ENCODE measurements at places on chromosomes 7 and 10.

DNA sequence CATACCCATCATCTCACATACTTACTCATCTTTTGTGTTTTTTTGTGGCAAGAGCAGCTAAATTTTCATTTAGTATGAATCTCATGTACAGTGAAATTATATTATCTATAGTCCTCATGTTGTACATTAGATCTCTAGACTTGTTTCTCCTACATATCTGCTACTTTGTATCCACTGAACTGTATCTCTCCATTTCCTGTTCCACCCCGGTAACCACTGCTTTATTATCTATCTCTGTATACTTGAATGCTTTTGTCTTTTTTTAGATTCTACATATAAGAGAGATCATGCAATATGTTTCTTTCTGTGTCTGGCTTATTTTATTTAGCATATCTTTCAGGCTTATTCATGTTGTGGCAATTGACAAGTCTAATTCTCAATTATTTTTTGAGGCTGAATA lies 125.1 kb downstream of the ANKRD7 start:
- DNase-seq = no peak

GRCh38 chr7:157767506-157768197 lies 430.8 kb downstream of the DNAJB6 start:
- no peak for DNase-seq

DNA sequence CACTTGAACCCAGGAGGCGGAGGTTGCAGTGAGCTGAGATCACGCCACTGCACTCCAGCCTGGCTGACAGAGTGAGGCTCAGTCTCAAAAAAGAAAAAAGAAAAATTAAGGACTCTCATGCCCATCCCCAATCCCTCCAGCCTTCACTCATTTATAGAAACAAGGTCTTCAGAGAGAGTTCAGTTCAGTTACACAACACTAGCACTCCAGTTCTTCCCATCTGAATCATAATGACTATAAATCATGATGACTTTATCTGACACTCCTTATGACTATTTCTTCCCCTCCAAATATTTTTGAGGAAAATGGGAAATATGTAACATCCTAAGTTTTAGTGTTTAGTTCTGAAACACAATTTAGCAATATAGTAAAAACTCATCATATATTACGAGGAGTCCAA lies 107.4 kb upstream of the LSM8 start:
- DNase-seq = no peak

DNA sequence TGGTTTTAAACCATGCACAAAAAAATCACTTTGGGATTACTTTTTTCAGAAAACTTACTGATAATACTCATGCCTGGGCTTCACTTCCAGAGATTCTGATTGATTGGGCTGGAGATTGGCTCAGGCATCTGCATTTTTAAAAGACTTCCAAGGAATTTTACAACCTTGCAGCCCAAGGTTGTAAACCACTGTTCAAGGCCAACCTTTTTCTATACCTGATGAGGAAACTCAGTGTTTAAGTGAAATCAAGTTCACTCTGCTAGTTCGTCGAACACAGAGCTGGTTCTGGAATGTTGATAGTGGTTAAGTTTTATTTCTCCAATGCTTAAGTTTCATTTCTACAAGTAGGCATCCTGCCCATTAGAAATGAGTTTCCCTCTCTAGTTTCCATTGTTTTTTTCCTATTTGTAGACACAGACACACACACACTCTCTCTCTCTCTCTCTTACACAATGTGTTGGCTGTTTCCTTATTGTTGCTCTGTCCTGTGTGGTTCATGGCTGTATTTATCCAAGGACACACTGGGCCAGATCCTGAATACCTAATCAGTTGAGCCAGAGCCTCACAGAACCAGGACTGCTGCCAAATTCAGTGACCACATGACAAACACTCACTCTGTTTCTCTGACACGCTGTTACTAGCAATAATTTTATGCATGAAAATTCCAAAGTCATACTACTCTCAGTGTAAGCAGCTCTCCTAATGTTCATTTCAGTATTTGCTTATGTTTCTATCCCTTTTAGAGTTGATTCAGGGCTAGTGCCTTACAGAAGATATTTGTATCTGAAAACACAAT lies 3.7 kb upstream of the IFIT1B start:
- DNase-seq = no peak

- DNase-seq = no peak
Measured at GRCh38 chr10:19832699-19833098, 16.5 kb downstream of the PLXDC2 start.

DNA sequence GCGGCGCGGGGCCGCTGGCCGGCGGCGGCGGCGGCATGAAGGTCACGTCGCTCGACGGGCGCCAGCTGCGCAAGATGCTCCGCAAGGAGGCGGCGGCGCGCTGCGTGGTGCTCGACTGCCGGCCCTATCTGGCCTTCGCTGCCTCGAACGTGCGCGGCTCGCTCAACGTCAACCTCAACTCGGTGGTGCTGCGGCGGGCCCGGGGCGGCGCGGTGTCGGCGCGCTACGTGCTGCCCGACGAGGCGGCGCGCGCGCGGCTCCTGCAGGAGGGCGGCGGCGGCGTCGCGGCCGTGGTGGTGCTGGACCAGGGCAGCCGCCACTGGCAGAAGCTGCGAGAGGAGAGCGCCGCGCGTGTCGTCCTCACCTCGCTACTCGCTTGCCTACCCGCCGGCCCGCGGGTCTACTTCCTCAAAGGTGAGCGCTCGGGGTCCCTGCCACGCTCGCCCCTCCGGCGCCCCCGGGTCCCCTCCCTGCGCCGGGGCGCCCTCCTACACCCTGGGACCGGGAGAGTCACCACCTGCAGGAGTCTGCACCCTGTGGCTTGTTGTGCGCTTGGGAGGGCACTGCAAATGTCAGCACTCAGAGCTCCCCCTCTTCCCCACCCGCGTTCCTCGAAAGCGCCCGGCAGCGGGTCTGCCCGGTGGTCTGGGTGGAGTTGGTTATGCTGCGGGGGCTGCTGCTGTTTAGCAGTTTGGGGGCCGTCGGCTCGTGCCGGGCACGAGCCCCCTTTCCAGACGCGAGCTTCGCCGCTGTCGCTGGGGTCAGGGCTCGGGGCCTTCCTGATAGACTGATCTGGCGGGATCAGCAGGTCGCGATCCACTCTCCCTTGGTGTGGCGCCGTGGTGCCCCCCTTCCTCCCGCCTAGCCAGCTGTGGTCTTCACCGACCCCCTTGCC lies 627 bp downstream of the DUSP5 start:
- DNase-seq = peak; percentile 60

- no peak for DNase-seq
Measured at GRCh38 chr7:116087291-116087690, 56.7 kb upstream of the TFEC start.

GRCh38 chr7:25392588-25393338 lies 164.5 kb upstream of the NPVF start:
- DNase-seq = no peak

DNA sequence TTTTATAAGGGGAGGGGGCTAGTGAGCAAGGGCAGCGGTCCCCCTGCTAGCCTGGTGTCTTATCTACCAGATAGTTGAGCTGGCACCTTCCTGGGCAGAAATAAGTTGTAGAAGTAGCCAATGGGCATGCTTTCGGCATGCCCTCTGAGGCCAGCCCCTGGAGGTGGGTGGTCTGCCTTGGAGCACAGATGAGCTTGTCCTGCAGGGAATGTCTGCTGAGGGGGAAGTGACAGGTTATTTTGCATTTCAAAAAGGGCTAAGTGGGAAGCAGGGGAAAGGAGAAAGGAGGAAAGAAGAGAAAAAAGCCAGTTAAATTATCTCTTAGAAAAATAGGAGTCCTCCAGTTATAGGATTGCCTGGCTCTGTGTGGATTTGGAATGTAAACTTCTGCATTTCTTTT lies 88.9 kb downstream of the GPR26 start:
- no peak for DNase-seq

DNA sequence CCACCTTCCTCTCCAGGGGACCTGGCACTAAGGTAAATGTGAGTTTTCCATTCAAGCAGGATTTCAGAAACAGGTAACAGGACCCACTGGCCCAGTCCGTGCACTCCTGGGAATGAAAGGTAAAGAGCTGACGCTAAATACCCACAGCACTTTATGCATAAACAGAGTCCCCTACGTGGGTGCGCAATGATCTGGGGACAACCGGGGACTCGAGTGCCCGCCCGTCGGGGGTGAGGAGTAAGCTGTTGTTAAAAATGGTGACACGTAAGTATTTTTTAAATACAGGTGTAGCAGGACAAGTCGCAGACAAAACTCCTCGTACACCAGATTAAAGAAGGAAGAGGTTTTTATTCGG lies 47.2 kb upstream of the PPP2R2D start:
- no peak for DNase-seq

DNA sequence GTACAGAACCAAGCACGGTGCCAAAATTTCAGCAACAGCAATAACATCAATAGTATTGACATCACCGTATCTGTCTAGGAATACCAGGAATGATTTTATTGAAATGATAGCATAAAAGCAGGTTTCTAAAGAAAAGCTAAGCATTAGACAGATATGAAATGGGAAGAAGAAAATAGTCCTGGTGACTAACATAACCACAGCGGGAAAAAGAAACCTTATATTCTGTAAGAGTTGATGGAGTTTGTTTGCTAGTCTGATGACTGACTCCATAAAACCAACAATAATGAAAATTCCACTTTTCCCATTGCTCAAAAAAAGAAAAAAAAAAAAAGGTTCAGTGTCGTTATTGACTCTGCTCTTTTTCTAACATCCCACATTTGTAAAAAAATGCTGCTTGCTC lies 668.3 kb downstream of the IPMK start:
- no peak for DNase-seq

DNA sequence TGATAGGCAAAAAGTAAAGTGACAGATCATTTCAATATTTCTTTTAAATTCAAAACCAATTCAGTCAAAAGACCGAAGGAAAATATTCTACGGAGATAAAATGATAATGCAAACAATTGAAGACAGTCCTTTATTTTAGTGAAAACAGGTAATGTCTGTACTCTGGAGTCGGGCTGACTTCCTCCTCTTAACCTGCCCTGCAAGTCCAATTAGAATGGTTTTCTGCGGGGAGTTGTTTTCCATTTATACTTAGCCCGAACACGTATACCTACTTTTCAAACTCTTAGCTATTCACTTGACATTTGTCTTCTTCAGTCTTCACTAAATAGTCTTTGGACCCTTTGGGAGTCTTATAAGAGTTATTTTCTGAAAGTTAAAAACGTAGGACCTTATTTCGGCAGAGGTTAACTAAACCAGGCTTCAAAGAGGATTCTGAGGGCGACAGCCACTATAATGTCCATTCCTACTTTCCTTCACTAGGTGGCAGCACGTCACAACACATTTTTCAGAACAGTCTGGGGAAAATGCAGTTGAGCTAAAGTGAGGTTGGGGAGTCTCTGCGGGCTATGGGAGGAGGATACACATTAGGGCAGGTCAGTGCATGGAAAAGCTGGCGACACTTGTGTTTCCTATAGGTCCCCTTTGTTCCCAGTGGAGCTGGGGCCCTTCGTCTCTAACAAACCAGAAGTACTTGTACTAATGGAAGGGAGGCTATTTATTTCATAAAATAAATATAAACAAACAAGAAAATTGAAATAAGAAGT lies 472.0 kb downstream of the KCNMA1 start:
- DNase-seq = peak; percentile 16

- DNase-seq = peak; percentile 4
Measured at GRCh38 chr7:71752171-71752935, 620.4 kb downstream of the GALNT17 start.

DNA sequence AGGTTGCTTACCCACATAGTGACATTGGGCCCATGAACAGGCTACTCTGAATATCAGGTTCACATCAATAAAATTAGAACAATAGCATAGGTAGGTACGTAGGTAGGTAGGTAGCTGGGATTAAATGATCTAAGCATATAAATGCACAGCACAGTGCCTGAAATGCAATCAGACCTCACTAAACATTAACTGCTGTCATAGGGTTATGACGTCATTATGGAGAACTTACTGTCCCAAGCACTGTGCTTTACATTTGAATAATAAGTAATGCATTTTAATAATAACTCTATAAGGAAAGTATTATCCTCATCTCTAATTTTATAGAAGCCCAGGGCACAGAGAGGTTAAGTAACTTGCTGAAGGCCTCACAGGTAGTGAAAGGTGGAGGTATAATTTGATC lies 112.5 kb downstream of the RPS24 start:
- DNase-seq = no peak

DNA sequence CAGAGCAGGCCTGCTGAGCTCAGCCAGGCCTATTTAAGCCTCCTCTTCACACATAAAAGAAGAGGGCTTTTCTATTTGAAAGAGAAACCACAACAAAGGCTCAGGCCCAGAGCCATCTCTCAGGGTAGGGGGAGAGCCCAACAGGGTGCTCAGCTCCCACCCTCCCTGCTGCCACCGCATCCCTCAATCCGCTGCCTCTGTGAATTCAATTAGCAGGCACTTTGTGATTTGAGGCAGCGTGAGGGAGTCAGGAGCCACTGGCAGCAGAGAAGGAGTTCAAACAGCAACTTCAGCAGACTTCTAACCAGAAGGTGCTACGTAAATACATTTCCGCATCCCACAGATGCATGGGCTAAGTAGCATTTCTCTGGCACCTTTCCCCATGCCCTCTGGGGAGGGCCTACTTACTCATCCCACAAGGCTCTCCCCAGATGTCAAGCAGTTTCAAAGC lies 45.2 kb downstream of the LRRC20 start:
- DNase-seq = no peak

DNA sequence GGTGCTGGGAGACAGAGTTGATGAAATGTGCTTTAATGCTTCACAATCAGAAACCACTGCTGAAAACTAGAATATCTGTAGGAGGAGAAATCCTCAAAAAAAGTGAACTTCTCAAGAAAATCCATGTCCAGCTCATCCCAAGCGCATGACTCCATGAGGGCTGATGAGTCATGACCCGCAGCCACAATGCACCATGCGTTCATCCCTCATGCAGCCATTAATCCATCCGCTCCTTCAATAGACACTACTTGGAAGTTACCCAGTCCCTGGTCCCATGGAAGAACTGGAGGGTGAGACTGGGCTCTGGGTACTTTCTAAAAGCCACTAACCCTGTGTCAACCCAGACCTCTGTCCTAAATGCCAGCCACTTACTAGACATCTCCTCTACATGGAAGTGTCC lies 24.4 kb downstream of the TMEM273 start:
- DNase-seq = no peak

DNA sequence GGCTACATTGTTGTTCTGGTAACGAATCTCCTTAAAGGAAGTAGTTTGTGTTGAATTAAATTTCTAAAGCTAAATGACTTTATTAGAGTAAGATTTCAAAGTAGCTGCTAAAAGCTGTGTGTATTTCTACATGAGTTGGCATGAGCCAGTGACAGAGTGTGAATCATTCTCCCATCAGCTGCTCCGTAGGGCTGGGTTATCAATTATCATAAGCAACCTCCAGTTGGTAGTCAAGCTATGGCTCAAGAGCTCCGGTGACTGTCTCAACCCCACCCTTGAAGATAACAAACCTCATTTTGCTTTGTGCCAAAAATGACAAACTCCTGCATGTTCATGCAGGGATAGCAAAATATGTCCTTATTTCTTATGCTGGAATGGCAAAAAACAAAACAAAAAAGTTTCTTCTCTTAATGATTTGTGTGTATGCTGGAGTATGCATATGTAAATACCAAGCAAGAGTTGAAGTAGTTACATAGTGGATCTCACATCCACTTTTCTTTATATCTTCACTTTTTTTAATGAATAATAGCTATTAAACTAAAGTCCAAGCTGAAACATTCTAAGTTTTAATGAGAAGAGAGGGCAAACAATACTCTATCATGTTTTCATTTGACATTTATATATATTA lies 249.4 kb downstream of the CACNA2D1 start:
- no peak for DNase-seq

- DNase-seq = no peak
Measured at GRCh38 chr7:98788966-98789365, 80.8 kb downstream of the TMEM130 start.

Measured in activated T-helper 1 cell treated with anti-CD3 and anti-CD28 coated beads, Interleukin-12 subunit alpha, Interleukin-12 subunit beta, Interleukin-2, Interleukin-4 antibody, amounts not matched to agents 30 ng/mL and 10 ng/mL and 1 ng/mL, durations not matched to agents 14 hours and 24 hours and 36 hours (primary cell).